IPS-NIHi11 (cell line): ENCODE measurements at places on chromosomes 12 and 14.

GRCh38 chr12:108807476-108807875, 49.9 kb downstream of the SSH1 start:
- DNase-seq: no peak

DNA sequence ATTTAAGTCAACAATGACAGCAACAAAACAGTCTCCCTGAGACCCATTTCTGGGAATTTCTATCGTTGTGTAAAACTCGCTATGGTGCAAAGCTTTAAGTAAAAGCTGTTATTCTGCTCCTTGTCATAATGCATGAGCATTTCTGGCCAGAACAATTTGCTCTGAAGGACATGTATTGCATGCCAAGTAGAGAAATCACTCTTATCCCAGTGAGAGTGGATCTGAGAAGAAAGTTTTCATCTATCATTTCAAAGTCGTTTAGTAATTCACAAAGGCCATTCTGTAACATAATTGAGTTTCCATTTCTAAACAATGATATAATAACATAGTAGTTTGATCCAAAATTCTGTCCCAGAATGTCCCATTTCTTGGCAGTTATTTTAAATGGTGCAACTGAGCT, 86.6 kb downstream of the TBC1D30 start:
- DNase-seq: no peak

GRCh38 chr12:53213348-53213747, 6.3 kb upstream of the ITGB7 start:
- DNase-seq: peak; percentile 93

DNA sequence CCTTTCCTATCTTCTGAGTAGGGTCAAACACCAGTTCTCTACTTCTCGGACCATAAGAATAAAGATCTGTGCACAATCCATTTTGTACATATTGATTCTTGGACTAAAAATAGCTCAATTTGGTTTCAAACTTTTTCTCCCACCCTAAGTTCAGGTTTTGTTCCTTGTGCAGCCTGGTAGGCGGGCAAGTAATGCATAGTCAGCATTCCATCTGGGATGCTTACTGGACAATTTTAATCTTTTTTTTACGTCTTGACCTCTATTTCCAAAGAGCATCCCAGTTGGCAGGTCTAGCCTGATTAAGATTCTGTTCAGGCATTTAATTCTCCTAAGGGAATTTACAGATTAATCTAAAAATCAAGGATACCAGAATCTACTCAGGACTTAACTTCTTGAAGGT, 126.9 kb downstream of the BICD1 start:
- DNase-seq: no peak

- no peak for DNase-seq
Observed at GRCh38 chr12:95882080-95882479, 23.3 kb downstream of the SNRPF start.

DNA sequence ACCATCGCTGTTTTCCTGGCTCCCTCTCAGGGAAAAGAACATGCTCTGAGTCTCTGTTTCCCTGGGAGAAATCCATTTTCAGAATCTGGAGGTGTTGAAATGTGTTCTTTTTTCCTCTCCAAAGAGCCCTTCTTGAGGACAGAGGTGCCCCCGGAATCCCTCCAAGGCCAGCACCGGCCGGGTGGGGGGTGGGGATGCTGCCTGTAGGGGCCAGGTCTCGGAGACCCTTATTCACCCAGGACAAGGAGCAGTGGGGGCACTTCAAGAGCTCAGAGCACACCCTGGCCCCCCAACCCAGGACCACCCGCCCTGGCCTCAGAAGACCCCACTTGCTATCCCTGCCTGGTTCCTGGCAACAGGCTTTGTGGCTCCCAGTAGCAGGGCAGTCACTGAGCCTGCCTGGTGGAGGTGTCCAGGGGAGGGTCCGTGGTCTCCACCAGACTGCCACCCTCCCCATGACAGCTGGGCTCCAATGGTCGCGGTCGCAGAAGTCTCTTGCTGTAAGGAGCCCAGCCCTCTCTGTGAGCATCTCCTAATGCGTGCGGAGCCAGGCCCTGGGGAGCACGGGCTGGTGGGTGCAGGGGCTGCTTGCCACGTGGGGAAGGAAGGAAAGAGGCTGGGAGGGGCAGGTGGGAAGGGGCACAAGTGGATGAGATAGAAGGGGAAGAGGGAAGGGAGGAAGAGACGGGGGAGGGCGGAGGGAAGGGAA, 13.2 kb upstream of the DIO3 start:
- no peak for DNase-seq

- DNase-seq: peak; percentile 87
Observed at GRCh38 chr12:32501835-32502333, 102.5 kb downstream of the FGD4 start.
